ENCODE measurements at places on chromosomes 5 and 9.

DNA sequence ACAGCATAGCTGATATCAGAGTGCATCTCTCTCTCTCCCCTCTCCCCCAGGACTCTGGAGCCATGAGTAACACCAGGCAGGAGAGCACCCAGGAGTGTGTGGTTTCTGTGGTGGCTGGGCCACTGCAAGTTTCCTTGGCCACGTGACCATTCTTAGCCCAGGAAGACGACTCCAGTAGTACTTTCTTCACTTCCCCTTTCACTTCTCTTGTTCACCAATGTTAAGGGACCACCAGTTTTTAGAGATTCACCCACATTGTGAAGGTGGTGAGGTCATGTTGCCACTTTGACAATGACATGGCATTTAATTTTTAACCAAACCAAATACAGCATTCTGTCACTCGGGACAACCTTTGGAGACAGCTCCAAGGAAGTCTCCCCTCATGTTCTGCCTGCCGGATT, 17.9 kb upstream of the DAPK1 start:
- peak; percentile 83 for DNase-seq

DNA sequence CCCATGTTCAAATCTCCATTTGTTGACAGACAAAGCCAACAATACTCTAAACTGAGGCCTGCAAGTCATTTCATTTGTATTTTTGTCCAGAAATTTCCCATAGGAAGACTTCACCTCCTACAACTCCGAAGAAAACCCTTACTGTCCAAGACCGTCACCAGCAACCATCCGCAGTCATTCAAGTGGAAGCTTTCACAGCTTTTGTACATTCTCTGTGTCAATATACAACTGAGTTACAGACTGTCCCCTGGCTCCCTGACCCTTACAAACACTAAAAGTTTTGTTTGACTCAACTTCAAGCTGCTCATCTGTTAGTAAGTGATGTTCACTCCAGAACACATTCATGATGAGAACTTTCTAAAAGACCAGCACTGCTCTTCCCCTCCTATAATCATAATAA, 210.1 kb downstream of the DEPDC1B start:
- DNase-seq = no peak

DNA sequence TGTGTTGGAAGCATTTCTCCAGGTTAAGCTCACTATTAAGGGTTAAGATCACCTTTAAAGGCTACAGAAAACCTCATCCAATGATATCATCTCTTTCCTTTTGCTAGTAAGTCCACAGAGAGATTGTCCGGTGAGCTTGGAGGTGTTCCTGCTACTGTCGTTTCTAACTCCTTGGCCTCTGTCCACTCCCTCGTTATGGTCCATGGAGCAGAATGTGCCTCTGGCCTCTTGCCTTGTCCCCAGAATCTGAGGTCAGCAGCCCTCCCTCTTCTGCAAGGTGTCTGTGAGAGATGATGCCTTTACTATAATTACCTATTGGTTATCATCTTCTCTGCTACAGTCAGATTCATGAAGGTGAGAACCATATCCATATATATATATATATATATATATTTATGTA, 15.0 kb downstream of the ORM2 start:
- DNase-seq = no peak

- DNase-seq = no peak
Observed at GRCh38 chr5:134567641-134568336, 42.3 kb downstream of the JADE2 start.

GRCh38 chr5:2036885-2037284, 154.2 kb upstream of the IRX4 start:
- no peak for DNase-seq

DNA sequence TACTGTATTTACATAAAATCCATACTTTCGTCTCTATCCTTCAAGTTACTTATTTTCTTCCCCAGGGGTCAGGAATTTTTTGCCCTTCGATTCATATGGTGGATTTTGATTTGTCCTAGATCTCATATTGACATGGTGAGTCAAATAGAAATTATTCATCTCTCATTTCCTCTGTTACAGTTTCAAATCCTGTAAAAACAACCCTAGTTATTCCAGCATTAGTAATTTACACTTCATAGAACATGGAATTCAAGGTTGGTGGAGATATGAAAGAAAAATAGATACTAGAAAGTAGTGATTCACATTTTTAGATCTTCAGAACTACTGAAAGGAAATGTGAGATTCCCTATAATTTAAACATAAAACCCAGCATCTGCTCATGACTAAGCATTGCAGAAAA, 1331.0 kb upstream of the CDH9 start:
- DNase-seq = no peak

- no peak for DNase-seq
Observed at GRCh38 chr5:108361771-108362170, 20.1 kb downstream of the FBXL17 start.

DNA sequence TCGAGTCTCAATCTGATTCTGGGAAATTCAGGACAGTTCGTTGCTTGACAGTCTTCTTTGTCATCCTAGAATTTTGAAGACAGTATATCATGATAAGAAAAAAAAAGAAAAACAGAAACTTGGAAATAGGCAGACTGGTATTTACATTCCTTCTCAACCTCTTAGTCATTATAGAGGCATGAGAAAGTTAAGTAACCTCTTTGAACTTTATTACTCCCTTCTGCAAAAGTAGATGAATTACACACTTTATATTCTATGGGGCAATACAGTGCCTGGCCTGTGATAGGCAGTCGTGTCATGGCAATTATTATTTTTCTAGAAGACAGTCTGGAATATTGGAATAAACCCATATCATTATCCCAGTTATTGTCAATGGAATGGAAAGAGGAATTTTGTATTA, 828.9 kb downstream of the TLR4 start:
- no peak for DNase-seq

GRCh38 chr5:39224196-39224761, 4.9 kb upstream of the FYB1 start:
- no peak for DNase-seq

- DNase-seq = no peak
Observed at GRCh38 chr9:14294659-14295058, 19.3 kb downstream of the NFIB start.

GRCh38 chr5:155616779-155617392, 603.3 kb downstream of the KIF4B start:
- DNase-seq = peak; percentile 38

GRCh38 chr5:35898952-35899660, 39.3 kb downstream of the CAPSL start:
- DNase-seq = no peak

GRCh38 chr9:120741701-120742100, 27.4 kb upstream of the MEGF9 start:
- no peak for DNase-seq

DNA sequence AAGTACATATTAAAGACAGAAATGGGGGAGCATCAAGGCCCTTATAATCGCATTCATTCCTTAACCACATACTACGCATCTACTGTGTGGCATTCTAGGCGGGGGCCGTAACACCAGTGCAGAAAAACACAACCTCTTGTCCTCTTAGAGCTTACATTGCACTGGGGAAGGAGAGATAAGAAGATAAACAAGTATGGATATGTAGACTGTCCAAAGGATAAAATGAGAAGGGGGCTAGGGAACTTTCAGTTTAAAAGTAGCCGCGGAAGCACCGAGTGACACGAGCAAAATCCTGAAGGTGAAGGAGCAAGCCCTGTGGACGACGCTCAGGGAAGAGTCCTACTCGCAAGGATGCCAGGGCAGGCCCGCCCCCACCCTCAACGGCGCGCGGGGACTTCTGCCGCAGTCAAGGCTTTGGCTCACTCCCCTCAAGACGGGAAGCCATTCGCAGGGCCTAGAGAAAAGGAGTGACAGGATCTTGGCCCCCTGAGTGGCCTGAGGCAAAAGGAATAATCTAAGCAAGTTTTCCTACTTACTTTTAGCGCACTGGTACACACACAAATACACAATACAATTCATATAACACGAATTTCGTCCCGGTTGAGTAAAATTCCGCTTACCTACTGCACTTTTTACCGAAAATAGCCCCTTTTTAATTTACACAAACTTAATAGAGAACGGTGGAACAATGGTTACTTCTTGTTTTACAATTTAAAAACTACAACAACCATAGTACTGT, 1.3 kb upstream of the NIPBL start:
- peak; percentile 77 for DNase-seq

DNA sequence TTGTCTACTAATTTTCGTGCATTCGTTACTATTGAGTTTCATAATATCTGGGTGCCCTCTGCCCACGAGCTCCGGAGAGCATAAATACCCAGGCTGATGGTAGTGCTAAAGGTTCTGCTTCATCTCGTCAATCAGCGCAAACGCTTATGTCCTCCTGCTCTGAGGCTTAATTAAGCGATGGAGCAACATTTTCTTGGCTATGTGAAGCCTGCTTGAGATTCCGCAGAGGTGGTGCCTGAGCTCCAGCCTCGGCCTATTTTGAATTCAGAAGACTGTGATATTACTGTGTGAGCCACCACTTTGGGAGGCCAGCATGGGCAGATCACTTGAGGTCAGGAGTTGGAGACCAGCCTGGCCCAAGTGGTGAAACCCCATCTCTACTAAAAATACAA, 44.8 kb downstream of the ANXA2R start:
- DNase-seq = no peak

DNA sequence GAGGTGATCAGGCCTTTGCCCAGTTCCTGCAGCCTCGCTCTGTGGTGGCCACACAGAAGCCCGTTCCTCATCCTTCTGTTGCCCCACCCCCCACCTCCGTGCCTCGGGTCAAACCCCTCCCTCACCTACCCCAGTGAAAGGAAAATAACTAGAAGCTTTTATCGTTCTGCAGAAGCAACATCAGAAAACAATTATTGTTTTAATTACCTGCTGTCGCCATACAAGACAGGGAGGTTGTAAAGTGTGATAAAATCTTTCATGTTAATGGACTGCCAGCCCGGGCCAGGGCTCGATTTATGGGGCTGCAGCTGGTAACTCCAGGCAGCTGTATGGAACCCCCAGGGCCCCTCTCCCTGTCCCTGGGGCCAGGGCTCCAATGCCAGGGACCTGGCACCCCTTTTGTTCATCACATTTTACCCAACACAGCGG, 20.6 kb downstream of the UNC5A start:
- DNase-seq = no peak

DNA sequence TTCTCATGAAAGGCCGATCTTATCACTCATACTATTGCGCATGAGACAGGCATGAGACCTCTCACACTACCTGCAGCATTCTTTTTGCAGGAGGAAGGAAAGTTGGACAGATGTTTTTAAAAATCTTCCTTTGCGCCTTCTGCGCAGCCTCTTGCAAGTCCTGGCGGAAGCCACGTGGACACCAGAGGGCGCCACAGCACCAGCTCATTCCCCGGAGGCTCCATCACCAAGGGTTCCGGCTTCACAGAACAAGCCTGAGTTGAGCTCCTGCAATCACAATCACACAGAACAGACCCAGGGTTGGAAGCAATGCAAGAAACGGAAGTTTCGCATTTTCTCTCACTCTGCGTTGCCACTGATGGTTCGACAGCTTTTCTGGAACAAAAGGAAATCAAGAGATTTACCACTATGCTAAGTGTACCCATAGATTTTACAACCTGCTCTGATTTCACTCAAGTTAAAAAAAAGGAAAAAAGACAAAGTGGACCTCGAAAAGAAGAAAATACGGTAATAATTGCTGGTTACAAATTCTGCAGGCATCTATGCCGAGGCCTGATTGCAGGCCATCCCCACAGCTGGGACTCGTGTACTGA, 304.7 kb upstream of the MSX2 start:
- peak; percentile 73 for DNase-seq

- no peak for DNase-seq
Observed at GRCh38 chr9:136754059-136754572, 3.9 kb downstream of the LCN8 start.

- DNase-seq = no peak
Observed at GRCh38 chr5:175690025-175690424, 32.2 kb downstream of the HRH2 start.

DNA sequence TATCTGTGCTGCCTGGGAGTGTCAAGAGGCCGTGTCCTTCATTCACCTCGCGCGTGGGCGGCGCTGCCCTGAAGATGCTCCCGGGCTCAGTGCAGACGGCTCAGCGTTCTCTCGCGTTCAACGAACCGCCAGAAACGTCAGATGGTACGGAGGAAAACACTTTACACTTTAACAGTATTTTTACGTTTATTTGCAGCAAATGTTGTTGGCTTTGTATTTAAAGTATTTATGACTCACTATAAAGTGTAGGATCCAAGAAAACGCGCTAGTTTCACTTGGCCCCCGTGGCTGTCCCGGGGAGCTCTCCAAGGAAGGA, 544 bp upstream of the ERCC6L2 start:
- peak; percentile 70 for DNase-seq

DNA sequence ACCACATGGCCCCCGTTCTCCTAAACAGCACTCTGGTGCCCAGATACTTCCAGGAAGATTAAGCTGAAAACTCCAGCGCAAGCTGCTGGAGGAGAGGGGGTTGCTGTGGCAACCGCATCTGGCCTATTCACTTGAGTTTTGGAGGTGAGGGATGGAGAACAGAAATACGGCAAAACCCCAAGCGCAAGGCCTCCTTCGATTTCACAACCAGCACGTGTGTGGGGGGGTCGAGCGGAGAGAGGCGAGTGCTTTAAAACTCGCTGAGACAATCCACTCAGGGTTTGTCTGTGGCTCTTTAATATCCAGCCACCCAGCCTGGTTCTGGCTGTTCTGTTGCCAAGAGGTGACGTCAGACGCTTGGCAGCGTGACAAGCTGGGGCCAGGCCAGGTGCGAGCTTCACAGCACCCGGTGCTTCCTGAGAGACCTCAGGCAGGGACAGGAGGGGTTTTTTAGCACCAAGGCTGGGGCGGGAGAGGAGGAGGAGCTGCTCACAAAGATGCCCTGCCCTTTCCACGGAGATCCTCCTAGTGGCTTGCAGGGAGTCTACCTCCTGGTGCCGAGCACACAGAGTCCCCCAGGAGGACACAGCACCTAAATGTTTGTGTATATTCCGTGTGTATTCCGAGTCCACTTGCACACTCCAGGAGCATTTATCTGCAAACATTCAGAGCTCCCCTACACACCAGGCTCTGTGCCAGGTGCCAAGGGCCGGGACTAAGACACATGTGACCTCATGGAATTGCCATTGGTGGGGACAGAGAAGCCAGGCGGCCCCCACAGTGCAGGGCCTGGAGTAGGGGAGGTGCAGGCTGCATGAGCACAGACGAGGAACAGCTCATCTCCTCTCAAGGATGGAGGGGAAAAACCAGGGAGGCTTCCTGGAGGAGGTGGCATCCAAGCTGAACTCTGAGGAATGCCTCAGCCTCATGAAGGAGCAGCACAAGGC, 194.6 kb downstream of the OLFM1 start:
- DNase-seq = no peak

- DNase-seq = no peak
Observed at GRCh38 chr9:136303825-136304416, at the start of gene CCDC187. Gene CCDC187 (minus strand): TSS chr9:136304094. CDS start chr9:136303830, 264 bp downstream.

GRCh38 chr5:143205883-143206195, 197.6 kb downstream of the NR3C1 start:
- no peak for DNase-seq
